ENCODE measurements at places on chromosomes 1 and 21.

DNA sequence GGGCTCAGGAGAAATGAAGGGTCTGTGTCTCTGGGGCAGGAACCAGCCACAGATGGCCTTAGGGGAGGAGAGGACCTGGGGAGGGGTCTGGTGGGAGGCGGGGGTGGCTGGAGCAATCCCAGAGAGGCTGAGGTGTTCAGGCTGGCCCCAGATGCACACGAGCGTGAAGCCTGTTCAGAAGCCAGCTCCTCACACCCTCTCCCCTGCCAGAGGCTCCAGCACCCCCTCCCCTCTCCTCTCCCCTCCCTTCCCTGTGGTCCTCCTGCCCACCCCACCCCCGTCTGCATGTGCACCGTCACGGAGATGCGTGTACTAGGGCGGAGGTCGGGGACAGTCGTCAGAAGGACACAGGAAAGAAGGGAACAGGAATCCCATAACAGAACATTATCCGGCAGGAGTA, 115.0 kb upstream of the COL6A1 start:
- DNase-seq: no peak

DNA sequence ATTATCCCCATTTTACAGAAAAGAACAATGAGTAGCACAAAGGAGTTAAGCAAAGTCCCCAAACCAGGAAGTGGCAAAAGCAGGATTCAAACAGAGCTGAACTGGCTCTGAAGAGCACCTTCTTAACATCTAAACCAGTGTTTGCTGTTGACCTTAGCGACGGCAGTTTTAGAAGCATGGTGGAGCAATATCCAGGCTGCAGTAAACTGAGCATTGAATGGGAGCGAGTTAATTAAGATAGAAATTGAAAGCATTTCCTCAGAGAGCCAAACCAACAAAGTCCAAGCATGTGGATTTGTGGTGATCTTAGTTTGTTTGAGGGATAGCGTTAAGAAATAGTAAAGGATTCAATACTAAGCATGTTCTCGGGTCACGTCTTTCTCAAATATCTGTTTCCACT, 13.4 kb upstream of the ZNF281 start:
- DNase-seq: no peak

DNA sequence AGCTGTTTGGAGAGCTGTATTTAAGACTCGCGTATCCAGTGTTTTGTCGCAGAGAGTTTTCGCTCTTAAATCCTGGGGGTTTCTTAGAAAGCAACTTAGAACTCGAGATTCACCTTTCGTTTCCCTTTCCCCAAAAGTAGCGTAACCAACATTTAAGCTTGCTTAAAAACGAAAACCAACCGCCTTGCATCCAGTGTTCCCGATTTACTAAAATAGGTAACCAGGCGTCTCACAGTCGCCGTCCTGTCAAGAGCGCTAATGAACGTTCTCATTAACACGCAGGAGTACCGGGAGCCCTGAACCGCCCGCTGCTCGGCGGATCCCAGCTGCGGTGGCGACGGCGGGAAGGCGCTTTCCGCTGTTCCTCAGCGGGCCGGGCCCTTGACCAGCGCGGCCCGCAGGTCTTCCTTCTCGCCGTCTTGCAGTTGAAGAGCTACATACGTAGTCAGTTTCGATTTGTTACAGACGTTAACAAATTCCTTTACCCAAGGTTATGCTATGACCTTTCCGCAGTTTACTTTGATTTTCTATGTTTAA, 1.9 kb downstream of the OLIG1 start:
- DNase-seq: no peak

- no peak for DNase-seq
These were observed 5.0 kb downstream of the PFKL start for GRCh38 chr21:44304877-44305293.

- DNase-seq: no peak
These were observed 42.6 kb upstream of the RALGPS2 start for GRCh38 chr1:178682429-178682828.

- DNase-seq: no peak
These were observed 11.9 kb downstream of the KCNJ10 start for GRCh38 chr1:160058087-160058486.

- no peak for DNase-seq
These were observed 77.4 kb downstream of the NDUFS5 start for GRCh38 chr1:39103328-39104157.

DNA sequence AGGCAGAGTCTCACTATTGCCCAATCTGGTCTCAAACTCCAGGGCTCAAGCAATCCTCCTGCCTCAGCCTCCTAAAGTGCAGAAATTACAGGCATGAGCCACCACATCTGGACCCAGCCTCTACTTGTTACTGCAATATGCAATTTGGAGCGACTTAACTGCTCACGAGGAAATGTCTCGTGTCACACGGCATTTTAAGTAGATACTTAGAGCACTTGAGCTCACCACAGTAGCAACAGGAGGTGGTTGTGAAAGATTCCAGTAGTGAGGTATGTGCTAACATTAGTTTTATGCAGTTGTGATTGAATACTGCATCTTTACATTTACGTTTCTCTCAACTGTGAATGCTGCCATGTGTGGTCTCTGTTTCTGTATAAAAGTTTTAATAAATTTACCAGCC, 5.8 kb upstream of the NDUFV3 start:
- DNase-seq: no peak

- DNase-seq: no peak
These were observed 431.0 kb upstream of the BRINP3 start for GRCh38 chr1:190908691-190909090.

DNA sequence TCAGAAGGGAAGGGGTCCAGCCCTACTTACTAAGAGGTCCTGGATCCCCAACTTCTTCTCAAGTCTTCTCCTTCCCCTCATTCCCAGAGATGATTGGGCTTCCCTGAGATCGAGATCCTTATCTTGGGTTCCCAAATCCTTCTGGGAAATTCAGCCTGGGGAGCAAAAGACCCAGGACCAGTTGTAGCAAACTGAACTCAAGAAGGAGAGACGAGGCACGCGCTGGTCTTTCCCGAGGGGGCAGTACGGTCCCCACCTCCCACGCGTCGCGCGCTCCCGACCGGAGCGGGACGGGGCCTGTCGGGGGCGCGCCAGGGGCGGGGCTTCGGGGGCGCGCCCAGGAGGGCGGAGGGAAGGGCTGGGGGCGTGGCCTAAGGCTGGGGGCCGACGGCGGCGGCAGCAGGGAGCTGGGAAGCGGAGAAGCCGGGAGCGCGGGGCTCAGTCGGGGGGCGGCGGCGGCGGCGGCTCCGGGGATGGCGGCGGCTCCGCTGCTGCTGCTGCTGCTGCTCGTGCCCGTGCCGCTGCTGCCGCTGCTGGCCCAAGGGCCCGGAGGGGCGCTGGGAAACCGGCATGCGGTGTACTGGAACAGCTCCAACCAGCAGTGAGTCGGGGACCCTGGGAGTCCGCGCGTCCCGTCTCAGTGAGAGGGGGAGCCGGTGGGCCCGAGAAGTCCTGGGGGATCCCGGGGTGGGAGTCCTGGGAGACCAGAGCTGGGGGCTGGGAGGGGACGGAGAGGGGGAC, at the start of gene EFNA3:
TSS of gene EFNA3 (plus strand) at position 369 of the 741 bp plus-strand sequence. CDS start at position 474, 105 bp downstream.
- no peak for DNase-seq

DNA sequence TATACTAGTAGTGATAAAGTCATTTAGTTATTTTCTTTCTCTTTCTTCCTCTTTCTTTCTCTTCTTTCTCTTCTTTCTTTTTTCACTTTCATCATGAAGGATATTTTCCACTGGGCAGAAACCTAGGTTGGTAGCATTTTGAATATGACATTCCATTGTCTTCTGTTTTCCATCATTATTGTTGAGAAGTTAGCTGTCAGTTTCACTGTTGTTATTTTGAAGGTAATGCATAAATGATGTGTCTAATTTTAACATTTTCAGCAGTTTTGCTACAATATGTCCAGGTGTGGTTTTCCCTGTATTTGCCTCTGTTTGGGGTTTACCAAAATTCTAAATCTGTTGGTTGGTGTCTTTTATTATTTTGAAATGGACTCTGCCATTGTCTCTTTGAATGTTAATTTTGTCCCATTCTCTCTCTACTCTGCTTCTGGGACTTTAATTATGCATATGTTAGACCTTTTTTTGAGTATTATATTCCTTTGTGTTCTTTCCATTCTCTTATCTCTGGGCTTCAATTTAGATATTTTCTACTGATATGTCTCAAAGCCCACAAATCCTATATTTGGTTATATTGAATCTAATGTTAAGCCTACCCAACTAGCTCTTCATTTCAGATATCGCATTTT, 96.7 kb downstream of the HFM1 start:
- no peak for DNase-seq

- DNase-seq: no peak
These were observed 6.5 kb downstream of the PIGM start for GRCh38 chr1:160025314-160025713.

DNA sequence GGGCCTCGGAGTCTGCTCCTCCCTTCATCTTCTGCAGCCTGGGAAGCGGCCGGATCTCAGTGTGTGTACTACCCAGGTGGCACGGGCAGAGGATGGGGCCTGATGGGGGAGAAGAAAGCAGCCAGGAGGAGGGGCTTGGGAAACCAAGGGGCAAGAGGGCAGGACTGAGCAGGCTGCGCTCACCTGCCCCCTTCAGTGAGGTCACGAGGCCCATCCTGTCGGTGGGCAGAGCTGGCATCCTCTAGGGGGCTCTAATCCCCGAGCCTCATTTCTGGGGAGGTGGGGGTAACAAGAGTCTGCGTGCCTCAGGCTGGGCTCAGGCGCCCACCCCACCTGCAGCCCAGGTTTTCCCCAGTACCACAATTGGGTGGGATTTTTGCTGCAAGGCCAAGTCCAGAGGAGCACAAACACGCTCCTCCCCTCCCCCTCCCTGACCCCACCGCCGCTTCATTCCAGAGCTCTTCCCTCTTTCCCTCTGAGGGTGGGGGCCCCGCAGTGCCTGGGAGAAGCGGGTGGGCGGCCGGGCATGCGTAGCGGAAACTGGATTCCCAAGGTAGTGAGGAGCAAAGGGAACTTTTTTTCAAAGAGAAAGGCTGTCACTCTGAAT, 1.8 kb upstream of the WNT3A start:
- no peak for DNase-seq

DNA sequence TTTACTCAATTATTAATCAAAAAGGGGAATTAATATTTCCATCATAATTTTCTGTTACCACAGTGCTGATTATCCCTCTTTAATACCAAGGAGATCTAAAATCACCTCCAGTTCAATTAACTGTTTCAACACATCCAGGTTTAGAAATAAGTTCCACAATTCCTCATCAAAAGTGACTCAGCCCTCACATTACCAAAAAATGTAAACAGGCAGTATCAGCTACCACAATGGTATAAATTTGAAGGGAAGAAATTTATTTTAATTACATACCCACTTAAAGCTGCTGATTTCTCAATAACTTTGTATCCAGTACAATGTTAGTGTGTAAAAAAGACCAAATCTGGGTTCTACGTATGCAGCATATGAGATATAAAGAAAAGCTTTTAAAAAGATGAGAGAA, 51.9 kb downstream of the EIF4G3 start:
- no peak for DNase-seq

GRCh38 chr1:201332616-201333335, 44.7 kb downstream of the TNNT2 start:
- DNase-seq: no peak

DNA sequence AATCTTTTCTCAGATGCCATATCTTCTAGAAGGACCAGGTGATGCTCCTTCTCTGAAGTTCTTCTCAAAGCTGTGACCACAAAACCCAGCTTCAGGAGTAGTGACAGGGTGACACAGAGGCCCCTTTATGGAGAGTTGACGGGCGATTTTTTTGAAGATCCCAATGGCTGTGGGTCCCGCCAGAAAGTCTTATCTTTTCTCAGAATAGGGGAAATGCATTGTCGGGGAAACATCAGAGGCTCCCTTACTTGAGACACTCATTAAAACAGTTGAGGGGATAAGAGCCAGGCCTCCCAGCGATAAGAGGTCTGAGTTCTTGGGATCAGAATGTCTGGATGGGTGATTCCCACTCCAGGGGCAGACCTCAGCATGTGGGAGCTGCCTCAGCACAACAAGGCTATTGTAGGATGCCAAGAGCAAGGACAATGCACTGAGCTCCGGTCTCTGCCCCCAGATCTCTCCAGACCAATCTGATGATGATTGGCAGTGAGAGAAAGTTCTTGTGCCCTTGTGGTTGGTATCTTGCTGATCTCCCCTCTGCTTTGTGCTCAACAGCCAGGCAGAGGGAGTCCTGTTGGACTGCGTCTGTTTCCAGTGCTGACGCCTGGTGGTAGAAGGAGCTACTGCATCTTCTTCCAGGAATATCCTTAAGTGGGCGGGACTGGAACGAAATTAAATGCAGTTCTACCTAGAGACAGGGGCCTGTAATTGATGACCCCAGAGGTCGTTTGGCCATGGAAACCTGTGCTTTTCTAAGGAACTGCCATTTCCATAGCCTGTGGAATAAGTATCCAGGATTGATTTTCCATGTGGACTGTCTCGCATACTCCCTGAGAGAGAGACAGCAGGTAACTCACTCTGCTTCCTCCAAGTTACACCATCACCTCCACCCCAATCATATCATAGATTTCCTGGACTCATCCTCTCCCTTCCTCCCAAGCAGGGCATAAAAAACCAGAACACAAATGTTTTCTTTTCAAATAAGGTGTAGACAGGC, 6.8 kb upstream of the ACKR1 start:
- DNase-seq: peak; percentile 48
